SIG-M5 (cell line): ENCODE measurements at places on chromosomes 6 and 20.

DNA sequence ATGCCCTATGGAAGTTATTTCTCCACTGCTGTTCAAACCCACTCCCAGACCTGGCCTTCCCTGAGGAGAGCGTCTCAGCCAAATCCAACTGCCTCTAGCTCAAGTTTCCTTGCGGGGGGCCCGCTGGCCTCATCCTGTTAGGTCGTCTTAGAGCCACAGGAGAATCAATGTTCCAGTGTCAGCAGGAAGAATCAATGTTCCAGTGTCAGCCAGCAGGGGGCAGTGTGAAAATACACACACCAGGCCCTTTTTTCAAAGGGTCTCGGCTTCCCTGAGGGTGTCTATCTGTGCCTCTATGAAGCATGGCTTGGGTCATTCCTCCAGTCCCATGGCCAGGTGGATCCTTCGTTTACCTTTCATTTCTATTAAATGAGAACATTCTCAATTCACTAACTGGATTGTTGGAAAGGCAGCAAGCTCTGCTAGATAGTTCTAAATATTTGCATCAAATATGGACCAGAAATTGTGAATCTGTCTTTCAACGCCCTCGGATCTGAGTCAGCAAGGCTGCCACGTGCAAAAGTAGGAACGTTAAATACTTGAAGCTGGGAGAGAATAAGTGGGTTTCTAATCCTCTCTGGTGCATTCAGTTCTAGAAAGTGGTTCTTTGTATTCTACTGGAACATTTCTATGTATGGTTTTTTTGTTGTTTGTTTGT is 19.2 kb downstream of the PRND start:
- DNase-seq, result no peak

DNA sequence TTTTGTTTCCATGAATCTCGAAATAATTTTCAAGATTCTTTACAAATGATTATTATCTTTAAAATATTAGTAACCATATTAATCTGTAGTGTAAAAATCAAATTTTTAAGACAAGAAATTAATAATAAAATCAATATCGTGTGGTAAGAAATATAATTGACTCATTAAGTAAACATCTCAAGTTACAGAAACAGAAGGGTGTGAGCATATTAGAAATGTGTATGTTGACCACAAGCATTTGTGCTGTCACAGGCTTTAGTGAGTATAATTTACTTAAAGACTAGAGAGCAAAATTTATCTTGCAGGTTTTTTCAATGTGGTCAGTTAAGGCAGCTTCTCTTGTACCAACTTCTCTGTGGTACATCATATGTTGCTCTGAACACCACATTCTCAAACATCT is 566.5 kb upstream of the IRAK1BP1 start:
- DNase-seq, result no peak

DNA sequence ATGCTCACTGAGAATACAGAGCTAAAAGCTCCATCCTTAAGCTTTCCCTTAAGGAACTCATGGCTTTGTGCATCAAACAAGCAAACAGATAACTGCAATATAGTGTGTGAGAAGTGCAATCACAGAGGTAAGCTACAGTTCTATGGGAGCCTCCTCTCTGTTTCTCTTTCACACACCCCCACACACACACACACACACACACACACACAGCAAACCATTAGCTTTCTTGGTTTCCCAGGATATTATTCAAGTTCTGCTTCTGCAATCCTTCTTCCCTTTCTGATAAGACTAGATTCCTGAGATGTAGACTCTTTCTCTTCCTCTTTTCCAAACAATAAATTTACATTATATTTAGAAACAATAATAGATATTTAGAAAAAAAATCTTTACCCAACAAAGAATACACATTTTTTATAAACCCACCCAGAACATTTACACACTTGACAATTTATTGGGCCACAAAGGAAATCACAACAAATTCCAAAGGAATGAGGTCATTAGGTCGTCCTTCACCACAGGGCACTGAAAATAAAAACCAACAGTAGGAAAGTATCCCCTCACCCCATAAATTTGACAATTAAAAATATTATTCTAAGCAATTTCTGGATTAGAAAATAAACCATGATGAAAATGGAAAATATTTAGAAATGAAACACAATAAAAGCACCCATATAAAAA is 9.3 kb upstream of the GFOD1 start:
- no peak for DNase-seq

- no peak for DNase-seq
These were observed 66.1 kb upstream of the NOX3 start for GRCh38 chr6:155521719-155522118.

DNA sequence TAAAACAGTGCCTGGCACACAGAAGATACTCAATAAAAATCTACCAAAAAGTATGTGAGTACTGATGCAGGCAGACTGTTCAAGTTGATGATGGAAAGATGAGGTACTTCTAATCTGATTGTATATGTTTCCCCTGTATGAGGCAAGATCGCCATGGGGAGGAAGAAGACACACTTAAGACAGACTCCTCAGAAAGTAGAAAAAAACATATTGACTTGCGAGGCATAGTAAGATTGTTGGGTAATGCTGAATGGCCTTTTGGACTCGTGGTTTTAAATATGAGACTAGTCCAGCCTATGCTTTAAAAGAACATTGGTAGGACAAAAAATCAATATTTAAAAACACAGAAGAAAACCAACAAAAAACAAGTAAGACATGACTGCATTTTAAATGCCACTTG is 72.6 kb downstream of the SHPRH start:
- no peak for DNase-seq

DNA sequence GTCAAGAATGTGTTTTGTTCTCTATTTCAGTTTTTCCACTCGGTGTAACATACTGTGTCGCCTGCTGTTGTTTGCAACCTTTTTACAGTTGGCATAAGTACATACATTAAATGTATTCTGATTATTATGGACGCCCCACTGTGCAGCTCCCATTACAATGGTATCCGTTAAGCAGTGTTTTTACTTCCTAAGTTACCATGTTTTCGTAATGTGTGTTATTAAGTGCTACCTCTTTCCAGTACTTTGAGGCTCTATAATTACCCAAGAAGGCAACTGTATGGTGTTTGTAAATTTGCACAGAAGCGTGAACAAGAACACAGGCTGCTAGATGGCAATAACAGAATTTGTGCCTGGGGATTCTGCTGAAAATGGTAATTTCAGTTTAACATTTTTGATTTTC is 568.0 kb upstream of the MARCKS start:
- no peak for DNase-seq

- no peak for DNase-seq
These were observed 223.1 kb downstream of the PHF3 start for GRCh38 chr6:63858691-63859090.

DNA sequence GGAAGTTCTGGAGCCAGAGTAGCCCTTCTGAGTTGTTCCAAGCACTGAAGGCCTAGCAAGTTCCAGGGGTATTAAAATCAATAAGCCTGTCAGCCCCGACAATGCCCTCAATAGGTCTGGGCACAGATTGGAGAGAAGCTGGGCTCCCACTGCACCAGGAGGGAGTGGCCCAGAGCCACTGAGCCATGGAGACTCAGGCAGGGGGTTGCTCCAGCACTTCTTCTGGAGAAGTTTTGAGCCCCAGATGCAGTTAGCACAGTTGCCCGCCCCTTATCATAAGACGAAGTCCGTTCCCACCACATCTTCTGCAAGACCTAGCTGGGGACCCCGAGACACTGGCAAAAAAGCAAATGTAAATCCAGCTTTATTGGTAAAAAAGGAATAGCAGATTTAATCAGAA is 13.0 kb downstream of the DEFB132 start:
- DNase-seq, result no peak
